ENCODE measurements at places on chromosomes 7 and 10.

- no peak for DNase-seq
These were observed at the start of gene DPYSL4 for GRCh38 chr10:132186488-132187429. Gene DPYSL4, plus strand, starts transcription at chr10:132186948. Its CDS starts 116 bp downstream, at chr10:132187064.

DNA sequence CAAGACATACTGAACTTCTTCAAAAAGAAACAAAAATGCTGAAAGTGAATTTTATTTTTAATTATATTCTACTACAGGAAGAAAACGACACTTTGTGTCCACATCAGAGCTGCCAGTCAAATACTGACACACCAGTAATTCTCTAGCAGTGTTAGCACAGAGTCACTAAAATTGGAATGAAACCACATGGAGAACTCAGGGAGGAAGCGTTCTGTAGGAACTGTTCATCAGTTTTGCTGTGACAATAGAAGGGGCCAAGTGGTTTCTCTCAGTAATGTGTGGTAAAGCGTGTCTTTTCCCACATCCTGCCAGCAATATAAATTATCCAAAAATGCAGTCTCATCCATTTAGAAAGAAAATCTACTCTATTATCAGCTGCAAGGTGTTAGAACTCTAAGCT lies 683.3 kb downstream of the GRM8 start:
- DNase-seq = no peak

GRCh38 chr7:28032738-28033380 lies 147.7 kb downstream of the JAZF1 start:
- DNase-seq = no peak

GRCh38 chr7:34043461-34044305 lies 138.3 kb downstream of the BMPER start:
- DNase-seq = no peak

- DNase-seq = no peak
These were observed 33.6 kb downstream of the ARID5B start for GRCh38 chr10:61935077-61935476.

DNA sequence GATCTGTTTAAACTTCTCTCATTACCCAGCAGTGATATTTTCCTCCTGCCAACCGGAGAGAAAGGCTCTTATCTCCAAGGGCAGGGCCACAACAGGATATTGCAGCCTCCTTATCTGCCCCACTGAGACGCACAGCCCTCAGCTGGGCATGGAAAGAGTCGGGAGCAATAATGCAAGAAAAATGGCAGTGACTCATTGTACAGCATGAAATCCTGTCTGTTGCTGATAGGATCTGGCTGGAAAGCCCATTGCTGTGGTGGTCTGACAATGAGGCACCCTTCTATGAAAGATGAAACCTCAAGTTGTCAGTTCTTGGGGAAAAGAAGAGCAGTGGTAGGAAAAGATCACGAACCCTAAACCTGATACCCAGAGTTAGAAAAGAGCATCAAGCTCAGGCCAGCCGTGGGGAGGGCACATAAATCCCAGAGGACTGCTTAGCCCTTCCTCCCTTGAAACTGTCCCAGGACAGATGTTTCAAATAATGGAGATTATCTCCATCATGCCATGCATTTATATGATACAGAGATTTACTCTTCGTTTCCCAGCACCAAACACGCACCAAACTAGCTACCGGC lies 47.0 kb upstream of the FIGNL1 start:
- no peak for DNase-seq

DNA sequence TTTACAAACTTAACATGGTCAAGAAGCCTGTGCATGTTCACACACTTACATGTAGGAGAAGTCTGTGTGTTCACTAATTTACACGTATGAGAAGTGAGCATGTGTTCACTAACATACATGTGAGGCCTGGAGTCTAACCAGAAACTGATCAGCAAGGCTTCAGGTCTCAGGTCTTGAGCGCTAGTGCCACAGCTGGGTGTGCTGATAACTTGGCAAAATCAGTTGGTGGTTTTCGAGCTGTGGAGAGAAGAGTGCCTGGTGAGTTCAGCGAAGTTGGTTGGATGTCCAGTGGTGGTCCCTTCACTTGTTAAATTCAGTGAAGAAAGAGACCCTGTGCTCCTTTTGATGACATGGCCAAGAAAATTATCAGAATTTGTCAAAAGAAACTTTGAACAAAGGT lies 98.7 kb downstream of the CELF2 start:
- no peak for DNase-seq

- no peak for DNase-seq
These were observed 284.0 kb downstream of the AUTS2 start for GRCh38 chr7:69882269-69882668.

- no peak for DNase-seq
These were observed 23.2 kb downstream of the PSAP start for GRCh38 chr10:71827852-71828251.

DNA sequence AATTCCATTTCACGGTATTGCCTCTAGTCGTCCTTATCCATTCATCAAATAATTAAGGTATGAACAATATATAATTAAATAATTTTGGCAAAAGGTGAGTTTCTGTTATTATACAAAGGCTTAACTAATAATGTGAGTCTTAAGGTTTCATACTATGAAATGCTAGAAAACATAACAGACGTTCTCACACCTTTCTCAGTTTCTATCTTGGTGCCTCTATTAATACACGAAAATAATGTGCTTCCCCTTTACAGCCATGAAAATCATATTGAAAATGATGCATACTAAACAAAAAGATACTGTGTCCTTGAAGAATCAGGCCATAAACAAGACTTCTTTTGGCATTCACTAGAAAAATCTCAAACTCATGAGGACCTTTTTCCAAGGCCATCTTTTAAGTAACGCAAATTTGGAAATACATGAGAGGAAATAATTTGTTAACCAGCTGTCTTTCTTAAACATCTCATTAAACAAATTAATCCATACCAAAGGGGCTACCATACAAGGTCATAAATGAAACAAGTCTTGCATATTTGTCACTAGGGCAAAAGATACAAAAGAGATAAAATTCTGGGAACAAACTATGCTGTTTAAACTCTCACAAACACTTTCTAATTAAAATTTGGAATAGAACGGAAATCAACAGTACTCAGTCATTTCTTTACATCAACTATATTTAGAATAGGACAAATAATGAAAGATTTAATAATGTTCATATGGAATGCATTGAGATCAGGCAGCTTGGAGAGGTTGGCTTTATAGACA lies 53.9 kb upstream of the CAV2 start:
- no peak for DNase-seq

- DNase-seq = no peak
These were observed 74.1 kb downstream of the CRPPA start for GRCh38 chr7:16347066-16347826.

GRCh38 chr10:126597211-126597610 lies 73.3 kb downstream of the C10orf90 start:
- no peak for DNase-seq

GRCh38 chr7:38893061-38893460 lies 15.9 kb downstream of the VPS41 start:
- DNase-seq = no peak

- DNase-seq = no peak
These were observed 2.2 kb downstream of the ZNF800 start for GRCh38 chr7:127390186-127390816.

GRCh38 chr10:118145256-118145655 lies 98.5 kb upstream of the RAB11FIP2 start:
- DNase-seq = no peak

DNA sequence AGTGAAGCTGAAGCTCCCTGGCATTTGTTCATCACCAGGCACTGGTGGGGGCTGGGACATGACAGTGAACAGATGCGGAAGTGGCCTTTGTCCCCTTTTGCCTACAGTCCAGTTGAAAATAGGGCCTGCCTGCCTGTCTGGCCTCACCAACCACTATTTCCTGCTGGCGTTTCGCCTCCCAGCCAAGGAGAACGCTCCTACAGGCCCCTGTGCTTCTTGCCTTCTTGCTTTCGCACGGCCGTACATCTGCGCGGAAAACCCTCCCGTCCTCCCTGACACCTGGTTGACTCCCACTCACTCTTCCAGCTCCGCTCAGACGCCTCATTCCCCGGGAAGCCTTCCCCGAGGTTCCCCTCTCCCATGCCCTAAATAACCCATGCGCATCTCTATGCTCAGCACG lies 317.3 kb downstream of the PRPF18 start:
- no peak for DNase-seq

DNA sequence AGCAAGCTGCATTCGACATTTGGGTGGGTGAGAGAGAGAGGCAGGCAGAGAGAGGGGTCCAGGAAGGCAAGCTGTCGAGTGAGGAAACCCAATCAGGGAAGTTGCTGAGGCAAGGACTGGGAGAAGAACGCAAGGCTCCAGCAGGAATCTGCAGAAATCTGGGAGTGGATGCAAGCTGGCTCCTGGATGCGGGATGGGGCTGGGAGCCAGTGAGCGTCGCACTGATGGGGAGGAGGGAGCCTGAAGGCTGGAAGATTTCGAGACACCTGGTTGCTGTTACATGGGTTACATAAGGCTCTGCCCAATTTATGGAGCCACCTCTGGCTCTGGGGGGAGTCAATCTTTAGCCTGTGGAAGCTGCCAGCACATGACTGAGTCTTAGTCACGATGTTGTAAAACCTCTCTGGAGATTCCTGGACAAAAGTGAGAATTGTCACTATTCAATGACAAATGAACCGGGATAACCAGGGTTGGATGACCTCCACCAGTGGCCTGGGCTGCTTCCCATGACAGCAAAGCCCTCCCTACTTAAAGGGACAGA lies 51.1 kb upstream of the ADRB1 start:
- no peak for DNase-seq

GRCh38 chr7:134901389-134902020 lies 84.8 kb upstream of the AGBL3 start:
- no peak for DNase-seq

GRCh38 chr10:116121640-116122525 lies 151.1 kb downstream of the GFRA1 start:
- no peak for DNase-seq

DNA sequence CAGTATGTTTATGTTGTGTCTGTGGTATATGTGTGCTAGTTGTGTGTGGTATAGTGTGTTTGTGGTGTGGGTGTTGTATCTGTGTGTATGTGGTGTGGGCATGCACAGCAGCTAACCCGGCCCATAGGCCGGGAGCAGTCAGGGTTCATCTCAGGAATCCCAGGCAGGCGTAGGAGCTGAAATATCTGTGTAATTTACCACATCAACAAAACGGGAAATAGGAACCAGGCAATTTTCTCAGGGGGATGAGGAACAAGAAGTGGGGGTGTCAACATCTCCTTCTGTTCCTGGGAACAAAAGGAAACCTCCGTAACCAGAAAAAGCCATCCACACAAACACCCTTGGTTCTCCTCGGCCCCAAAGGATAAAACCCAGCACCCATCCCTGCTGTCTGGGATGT lies 24.5 kb upstream of the ZNF488 start:
- no peak for DNase-seq

DNA sequence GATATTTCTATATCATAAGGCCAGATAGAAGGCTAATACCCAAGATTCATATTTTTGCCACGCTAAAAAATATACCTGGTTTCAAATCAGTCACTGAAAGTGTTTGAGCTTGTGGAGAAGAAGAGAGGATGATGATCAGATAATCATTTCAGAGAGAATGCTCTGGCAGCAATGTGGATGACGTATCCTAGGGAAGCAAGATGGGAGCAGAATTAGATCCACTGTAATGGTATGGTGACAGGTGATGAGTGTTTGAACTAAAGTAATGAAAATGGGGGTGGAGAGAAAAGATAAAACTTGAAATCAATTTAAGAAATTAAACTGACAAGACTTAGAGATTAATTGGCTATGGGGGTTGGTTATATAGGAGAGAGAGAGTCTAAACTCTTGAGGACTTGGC lies 42.7 kb upstream of the TMEM196 start:
- DNase-seq = no peak

- no peak for DNase-seq
These were observed 3.1 kb upstream of the PTPRE start for GRCh38 chr10:127903789-127904188.

DNA sequence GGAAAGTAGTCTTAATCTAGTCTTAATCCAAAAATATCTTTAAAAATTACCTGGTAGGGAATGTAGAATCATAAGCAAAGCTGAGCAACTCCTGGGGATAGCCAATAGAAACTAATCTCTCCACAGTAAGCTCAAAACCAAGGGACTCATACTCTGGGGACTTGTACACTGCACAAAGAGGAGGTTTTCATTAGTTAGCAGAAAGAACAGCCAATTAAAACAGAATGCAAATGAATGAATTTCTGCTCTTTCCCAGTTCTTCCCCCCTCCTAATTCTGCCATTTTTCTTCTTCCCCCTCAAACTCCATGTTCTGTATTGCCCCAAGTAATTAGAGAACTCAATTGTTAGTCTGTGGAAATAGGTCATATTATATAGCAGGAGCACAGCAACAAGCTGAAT lies 86.5 kb downstream of the NT5C2 start:
- no peak for DNase-seq

DNA sequence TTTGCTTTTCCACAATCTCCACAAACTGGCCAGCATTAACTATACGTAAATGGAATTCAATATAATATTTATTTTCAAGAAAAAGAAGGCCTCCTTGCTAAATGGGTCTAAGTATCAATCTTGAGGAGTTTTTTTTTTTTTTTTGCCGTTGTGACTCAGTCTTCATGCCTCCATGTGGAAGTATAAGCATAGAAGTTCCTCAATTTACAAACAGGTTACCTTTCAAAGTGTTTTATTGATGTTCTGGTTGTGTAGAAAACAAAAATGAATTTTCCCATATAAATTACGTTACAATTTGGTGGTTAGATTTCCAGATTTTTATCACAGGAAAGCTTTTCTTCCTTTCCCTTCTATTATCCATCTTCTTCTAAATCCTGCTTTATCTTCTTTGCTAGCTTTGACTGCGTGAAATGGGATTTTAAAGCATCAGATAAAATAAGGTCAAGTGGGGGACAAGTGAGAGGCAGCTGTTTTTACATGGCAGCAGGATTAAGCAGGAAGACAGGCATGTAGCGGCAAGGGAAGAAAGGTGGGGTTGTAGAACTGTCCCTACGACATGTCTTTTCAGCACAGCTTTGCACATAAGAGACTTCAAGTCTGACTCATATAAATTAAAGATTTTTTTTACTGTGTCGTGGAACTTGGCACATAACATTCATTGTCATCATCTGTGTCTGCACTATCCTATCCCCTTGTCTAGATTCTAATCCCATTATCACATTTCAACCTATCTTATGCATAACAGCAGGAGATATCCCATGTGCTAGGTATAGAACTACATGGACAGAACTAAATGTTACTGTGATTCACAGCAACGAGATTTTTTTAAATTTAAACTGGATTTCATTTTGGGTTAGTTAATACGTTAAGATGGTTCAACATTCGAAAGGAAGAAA lies 135.3 kb upstream of the FAM3C start:
- no peak for DNase-seq

DNA sequence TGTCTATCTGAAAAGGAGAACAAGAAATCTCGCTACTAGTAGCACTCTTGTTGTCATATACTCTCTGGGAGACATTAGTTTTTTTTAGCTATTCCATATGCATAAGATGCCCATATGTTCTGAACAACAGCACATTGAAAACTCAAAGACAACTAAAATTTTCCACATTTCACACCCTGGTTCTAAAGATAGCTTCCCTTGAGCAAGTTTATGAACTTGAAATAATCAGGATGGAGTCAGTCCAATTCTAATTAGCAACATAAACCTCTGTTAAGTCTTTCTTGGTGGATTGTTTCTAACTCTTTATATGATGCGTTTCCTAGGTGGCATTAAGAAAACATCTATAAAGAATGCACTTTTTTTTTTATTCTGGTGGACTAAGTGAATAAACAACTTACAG lies 1095.3 kb downstream of the GRM8 start:
- no peak for DNase-seq

GRCh38 chr7:116805100-116805544 lies 57.3 kb upstream of the CAPZA2 start:
- no peak for DNase-seq
